Stimulated activated CD4-positive, alpha-beta T cell treated with anti-CD3 and anti-CD28 coated beads, Interleukin-15, amount 100 ng/mL, for 24 hours (primary cell): ENCODE measurements at places on chromosomes 6 and 20.

DNA sequence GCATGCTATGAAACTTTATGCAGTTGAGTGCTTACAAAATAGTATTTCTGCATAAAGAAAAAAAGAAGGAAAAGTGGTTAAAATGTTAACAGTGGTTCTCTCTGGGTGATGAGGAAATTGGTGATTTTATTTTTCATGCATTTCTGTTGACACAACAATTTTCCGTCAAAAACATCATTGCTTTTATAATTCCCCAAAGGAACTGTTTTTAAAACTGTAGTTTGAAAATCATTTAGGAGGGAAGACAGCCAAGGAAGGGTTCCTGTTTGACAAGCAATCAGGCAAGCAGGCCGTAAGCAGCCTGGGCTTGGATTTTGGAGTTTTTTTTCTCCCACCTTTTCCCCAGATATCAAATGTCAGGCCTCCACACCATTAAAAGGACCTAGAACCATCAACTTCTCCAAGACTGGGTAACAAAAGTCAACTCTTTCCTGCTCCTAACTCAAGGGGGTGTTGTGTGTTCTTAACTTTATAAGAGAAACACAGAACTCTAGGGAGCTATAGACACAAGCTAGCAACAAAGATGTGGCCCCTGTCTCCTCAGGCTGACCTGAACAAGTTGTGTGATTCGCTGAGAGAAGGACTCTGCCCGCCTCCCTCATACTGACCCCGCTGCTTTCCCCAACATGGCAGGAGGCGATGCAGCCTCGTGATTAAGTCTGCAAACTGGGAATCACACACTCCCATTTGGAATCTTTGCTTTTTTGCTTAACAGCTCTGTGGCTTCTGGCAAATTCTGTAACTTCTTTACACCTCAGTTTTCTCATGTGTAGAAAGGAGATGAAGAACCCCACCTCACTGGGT is 146.6 kb downstream of the BCAS1 start:
- DNase-seq: no peak

GRCh38 chr6:159941286-159942113 is 27.4 kb upstream of the IGF2R start:
- DNase-seq: peak; percentile 23

GRCh38 chr20:32477594-32478512 is 107.3 kb downstream of the NOL4L start:
- no peak for DNase-seq

DNA sequence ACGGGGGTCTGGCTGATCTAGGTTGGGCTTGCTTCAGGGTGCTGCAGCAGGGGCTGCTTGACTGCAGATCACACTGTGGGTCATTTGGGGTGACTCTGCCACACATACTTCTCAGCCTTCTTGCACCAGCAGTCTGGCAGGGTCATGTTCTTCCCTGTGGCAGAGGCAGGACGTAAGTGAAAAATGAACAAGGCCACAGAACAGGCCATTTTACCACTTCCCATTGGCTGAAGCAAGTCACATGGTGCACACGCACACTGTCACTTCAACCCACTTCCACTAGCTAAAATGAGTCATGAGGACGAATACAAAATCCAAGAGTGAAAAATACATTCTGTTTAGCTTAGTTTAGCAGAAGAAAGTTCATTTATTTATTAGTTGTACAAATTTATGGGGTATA is 168.6 kb upstream of the GGTLC1 start:
- DNase-seq: no peak

GRCh38 chr20:50744143-50744792 is 12.9 kb downstream of the PARD6B start:
- no peak for DNase-seq

- DNase-seq: no peak
Measured at GRCh38 chr6:39197922-39198500, 31.3 kb downstream of the KCNK5 start.

DNA sequence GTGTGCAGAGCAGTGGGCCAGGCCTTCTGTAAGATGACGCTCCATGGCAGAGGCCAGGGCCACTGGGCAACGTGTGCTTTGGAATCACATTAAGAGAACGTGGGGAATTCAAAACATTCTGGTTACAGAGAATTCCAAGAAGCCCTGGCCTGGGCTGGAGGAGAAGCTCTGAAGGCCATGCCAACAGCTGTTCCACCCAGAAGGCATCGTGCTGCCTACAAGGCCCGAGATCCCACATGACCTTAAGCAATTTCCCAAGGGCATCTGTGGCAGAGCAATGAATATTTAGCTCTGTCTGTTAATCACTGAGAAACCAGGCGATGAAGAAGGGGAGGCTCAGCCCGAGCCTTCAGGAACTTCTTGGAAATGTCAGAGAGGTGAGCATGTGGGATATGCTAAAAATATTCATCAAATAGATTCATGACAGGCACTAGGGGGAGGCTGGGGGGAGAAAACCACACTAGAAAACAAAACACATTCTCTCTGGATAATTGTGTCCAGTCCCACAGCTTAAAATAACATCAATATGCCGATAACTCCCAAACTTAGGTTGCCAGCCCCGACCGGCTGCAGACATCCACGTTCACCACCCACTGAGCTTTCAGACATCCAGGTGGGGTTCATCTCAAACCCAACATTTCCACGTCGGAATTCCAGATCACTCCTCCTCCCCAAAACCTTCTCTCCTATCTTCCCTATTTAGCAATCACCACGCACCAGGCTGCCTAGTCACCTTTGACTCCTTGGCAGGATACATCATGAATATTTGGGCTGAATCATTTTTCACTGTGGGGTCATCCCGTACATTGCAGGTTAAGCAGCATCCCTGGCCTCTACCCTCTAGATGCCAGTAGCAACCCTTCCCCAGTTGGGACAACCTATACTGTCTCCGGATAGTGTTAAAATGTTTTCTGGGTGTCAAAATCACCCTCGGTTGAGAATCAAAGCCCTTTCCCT is 6.6 kb downstream of the SULF2 start:
- DNase-seq: no peak
